NCI-H2081 (cell line): ENCODE measurements at places on chromosomes 2 and 18.
A peak's percentile ranks its signal among the peaks of the same experiment; 100 is the strongest.

DNA sequence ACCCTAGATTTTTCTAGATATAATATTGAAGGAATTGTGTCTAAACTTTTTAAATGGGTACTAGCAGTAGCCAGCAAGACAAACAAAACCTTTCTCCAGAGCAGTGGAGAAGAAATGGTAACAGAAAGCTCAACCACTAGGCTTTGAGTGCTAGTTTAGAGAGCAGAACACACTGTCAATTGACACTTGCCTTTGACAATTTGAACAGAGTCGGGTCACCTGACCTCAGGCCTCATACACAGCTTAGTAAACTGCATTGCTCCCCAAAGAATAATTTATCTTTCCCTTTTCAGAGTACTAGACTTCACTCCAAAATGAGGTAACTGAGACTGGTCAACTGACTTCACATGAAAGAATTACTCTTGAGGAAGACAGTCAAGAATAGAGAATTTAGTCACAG is 48.6 kb downstream of the FIGN start:
- DNase-seq: no peak

DNA sequence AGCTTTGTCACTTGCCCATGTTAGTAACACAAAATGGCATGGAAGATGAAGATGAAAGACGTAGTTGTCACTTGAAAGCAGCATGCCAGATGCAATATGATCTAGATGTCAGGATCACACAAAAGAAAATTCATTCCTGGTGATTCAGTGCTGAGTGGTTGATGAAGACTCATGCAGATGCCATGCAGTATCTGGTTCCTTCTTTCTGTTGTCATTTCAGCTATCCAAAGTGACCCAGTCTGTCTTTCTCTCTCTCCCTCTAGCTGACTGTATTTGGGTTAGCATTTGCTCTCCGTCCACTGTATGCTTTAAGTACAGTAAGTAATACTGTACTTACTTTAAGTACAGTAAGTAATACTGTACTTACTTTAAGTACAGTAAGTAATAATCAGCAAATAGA is 50.4 kb downstream of the TTN start:
- no peak for DNase-seq

- no peak for DNase-seq
Measured at GRCh38 chr2:152022090-152022489, 76.8 kb downstream of the CACNB4 start.

DNA sequence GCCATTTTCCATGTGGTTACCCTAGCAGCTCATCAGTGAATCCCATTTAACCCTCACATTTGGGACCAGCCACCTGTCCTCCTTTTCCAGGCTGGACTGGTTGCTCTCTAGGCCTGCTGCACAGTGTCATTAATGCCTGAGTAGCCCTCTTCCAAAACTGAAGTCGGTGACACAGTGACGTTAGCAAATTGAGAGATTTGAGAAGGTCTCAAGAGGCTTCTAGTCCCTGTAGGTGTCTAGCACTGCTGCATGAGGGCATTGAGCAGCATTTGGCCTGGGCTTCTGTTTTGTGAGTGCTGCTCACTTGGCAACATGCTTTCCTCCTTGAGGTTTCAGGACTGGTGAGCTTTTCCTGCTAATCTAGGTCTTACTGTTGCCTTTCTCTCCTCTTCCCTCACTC is 36.7 kb downstream of the PKP4 start:
- DNase-seq: no peak

- no peak for DNase-seq
Measured at GRCh38 chr2:82852787-82853186, 1606.3 kb downstream of the SUCLG1 start.

GRCh38 chr18:21362831-21363230 is 120.8 kb downstream of the GREB1L start:
- DNase-seq: no peak

DNA sequence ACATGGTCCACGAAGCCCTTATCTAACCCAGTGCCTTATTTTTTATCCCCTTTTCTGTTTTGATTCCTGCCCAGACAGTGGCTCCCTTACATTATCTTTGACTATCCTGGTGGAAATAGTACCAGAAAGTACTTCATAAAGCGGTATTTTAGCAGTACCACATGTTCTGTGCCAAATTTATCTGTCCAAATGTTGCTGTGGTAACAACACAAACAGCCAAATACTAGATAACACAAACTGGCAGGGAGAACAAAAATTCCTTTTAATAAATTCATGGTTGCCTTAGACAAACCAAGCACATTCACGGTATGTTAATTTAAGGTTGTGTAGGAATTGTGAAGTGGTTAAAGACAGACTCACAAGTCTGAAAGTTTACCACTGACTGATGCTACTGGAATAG is 187.9 kb upstream of the LHCGR start:
- DNase-seq: no peak

GRCh38 chr2:10398496-10398895 is 49.6 kb downstream of the ODC1 start:
- no peak for DNase-seq

DNA sequence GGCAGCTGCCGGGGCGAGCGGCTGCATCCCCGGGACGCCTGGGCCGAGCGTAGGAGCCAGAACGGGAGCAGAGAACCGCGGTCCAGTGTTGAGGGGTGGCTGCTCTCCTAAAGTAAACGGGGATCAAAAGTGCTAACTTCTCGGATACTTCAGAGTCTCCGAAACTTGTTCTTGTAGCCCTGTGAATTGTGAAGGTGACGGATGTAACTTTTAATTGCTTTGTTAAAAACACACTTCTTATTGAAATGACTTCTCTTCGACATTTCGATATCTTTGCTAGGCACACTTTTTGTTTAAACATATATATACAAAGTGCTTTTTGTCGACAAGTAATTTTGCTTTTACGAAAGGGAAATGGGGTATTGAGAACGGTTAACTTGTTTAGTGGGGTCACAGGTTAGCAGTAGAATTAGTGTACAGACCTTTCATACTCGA is 540 bp downstream of the ATP9B start:
- no peak for DNase-seq

DNA sequence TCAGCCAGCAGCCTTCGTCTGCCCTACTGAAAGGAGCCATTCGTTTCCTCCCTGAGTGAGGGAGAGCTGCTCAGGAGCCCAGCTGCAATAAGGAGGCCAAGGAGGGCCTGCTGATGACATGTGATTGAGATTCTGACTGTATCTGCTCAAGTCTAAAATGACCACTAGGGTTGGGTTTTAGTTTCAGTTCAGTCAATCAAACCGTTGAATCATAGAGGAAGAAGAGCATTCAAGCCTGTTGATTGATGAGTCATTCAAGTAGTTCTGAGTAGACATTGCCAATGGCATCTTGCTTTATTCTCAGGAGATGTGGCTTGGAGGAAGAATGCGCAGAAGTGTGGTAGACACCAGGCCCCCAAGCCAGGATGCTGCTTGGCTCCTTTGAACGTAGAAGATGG is 19.9 kb upstream of the BCL2L11 start:
- DNase-seq: no peak

- DNase-seq: no peak
Measured at GRCh38 chr18:37533647-37534584, 31.7 kb downstream of the CELF4 start.

DNA sequence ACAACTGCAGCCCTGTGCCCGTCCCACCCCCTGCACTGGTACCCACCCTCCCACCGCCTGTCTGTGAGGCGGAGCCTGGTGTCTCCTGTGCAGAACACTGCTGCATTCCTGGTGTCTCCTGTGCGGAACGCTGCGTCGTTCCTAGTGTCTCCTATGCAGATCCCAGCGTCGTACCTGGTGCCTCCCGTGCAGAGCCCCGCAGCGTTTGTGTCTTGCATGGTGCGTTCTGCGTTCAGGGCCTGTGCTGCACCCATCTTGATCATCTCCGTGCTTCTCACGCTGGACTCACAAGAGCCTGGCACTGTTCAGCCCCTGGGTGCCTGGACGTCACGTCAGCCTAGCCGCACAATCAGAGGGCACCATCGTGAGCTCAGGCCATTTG is 248.6 kb upstream of the SALL3 start:
- no peak for DNase-seq

- DNase-seq: no peak
Measured at GRCh38 chr2:64876137-64876647, 113.0 kb upstream of the SLC1A4 start.

- DNase-seq: no peak
Measured at GRCh38 chr2:200484934-200485333, 24.9 kb downstream of the KCTD18 start.

DNA sequence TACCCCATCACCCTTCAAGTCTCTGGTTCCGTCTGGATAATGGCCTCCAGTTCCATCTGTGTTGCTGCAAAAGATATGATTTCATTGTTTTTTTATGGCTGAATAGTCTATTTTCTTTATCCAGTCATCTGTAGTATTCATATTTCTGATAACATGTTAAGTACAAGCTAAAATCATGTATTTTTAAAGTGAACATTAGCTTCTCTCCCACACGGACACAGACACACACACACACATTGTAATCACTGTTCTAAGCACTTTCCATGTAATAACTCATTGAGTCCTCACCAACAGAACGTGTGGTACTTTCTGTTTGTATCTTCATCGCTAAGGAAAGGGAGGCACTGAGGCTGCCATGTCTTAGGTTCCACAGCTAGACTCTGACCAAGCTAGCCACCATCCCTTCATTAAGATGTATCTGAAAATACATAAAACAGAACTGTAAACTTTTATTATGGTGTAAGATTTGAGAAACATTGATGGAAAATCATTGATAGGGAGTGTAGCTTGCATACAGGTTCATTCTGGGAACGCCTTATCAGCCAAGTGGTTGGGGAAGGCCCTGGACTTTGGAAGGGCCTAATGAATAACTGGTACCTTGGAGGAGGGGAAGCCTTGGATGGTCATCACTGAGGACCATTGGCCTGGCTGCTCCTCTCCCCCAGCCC is 8.1 kb downstream of the NCK2 start:
- DNase-seq: no peak

DNA sequence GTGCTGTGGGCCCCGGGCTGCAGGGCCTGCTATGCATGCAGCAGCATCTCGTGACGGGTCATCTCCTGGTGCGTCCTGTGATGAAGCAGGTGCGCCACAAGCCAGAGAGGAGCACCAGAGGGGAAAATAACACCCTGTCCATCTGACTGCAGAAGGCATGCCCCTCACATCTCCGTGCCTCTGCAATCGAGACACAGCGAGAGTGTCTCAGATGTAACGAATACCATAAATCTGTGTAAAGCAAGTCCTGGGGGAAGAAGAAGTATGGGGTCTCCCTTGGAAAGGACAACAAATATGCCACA is 137.5 kb downstream of the PTGR3 start:
- DNase-seq: no peak

- DNase-seq: no peak
Measured at GRCh38 chr2:17940091-17940630, 61.7 kb downstream of the KCNS3 start.

DNA sequence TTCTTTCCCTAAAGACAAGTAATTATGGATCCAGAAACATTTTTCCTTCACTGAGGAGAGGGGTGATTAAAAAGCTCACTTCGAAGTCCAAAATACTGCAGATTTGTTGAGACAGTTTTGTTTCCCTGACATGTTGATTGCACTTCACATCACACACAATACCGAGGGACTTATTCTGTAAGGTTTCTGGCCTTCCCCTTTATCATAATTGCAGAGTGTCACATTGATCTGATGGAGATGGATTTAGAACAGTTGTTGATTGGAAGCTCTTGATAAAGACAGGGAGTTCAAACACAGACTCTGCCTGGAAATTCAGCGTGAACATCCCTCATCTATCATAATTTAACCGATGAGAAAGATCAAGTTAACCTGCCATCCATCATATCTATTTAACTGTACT is 163.6 kb downstream of the PTPRM start:
- DNase-seq: no peak

DNA sequence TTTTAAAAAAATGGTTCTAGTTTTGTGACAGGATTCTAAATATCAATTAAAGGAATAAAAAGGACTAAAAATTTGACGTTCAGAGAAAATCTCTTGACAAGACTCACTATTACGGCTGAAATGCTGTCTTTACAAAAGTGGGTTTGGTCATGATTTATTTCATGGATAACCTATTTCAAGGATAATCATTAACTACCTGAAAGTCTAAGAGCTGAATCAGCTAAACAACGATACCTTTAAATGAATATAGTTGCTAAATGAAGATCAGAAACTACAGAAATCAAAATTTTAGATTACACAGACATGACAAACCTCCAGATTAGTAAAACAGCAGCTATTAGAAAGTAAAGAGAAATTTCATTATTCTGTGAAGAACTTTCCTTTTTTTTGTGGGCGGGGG is 35.7 kb downstream of the RTTN start:
- DNase-seq: no peak

DNA sequence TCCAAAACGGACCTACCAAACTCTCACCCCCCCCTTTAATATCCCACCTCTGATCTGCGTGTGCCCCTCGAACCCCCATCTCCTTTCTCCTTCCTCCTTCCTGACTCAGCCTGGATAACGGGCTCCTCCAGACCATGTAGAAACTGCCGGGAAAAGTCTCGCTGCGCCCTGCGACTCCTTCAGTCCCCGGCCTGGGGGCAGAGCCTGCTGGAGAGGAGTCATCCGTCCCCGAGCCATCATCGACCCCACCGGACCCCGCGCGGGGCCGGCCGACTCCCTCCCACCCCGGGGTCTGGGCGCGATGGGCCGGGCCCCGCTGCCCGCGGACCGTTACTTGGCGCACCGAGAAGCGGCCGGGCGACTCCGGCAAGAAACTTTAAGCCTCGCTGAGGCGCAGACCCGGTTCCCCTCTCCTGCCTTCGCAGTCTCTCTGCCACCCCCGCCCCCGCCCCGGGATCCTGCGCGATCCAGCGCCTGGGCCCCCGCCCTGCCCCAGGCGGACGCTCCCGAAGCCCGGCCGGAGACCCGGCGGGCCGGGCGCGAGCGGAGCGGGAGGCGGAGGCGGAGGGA is 3.4 kb downstream of the ZEB2 start:
- DNase-seq: no peak

DNA sequence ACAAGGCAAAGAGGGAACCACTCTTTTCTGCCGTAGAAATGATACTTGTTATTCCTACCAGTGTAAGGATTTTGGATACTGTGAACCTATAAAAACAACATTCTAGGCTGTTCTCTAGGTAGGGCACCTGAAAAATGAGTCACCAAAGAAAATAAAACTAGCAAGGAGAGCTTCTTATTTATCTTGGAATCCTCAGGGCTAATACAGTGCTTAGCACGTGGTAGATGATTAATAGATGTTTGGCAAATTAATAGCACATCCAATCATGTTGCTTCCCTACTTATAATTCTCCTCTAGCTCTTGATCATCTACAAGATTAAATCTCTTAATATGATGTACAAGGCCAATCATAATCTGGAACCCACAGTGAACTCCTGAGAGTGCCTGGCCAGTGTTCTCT is 73.1 kb downstream of the AAK1 start:
- no peak for DNase-seq

DNA sequence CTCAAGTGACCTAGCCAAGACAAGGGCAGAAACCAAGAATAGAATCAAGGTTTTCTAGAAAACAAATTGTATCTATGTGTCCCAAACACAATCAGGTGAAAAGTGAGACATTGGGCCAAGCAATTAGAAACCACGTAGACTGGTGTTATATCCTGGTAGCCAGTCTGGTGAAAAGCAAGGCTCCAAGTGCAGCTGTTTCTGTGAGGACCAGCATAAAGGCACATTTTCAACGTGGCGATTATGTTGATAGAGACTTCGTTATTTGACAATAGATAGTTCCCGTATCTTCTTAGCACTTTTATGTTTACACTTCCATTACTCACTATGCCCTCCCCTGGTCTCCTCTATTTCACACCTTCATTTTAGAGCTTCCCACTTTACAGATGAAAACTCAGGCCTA is 103.2 kb upstream of the ZFP36L2 start:
- DNase-seq: peak; percentile 12
